Sigmoid colon (tissue), 7 donors: ENCODE measurements at places on chromosomes 7 and 10.
A peak's percentile ranks its signal among the peaks of the same experiment; 100 is the strongest.

GRCh38 chr10:62853710-62854109, 37.5 kb upstream of the EGR2 start:
- no peak for DNase-seq

- DNase-seq, result no peak
These were observed 1236.0 kb upstream of the CELF2 start for GRCh38 chr10:9781666-9782065.

DNA sequence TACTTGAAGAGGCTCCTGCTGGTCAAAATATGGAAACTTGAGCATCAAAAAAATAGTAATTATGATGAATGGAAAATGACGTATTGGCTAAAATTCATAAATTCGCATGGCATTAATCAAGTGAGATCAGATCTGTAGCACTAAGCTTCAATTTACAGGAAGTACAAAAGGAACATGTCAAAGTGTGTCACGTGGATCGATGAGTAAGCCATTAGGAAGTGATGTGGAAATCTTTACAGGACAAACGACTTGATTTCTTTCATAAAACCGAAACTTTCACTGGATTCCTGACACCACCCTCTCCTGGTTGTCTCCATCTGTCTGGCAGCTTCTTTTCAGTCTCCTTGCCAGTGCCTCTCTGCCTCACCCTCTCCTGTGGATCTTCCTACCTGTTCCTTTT, 25.8 kb downstream of the AKR1C8 start:
- DNase-seq, result no peak

DNA sequence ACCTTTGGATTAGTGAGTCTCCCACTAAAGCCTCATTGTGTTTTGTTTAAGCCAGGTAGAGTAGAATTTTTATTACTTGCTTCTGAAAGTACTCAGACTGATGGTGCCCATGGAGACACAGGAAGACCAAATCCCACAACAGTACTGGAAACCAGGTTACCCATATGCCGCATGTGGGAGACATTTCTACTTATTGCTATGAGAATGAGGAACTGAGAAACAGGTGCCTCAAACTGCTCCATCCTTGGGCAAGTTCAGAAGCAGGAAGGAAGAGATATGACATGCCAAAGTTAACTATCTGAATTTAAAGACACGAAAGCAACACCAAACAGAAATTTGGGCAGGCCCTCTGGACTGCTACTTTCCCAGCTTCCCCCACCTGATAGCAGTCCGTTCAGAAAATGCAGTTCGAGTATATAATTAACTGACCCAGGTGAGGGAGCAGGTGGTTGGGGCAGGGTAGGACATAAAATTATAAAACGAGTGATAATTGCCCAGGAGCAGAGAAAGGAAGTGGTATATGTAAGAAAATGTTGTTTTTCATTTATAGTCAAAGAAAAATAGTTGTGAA, 382.3 kb upstream of the MTPN start:
- DNase-seq, result no peak

- peak; percentile 78 for DNase-seq
These were observed 488 bp downstream of the ARMC10 start for GRCh38 chr7:103075337-103075918.

DNA sequence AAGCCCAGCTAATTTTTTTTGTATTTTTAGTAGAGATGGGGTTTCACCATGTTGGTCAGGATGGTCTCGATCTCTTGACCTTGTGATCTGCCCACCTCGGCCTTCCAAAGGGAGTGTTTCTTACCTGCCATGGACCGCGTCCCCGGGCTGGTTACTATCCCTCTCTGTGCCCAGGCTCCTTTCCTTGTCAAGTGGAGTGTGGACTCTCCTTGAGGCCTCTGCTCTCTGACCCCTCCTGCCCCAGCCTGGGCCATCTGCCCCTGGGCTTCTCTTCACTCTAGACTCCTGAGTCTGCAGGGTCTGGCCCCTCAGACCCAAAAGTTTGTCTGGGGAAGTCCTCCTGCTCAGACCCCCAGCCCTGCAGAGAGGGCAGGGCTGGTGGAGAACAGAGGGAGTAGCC, 20.7 kb downstream of the NEURL1 start:
- no peak for DNase-seq

DNA sequence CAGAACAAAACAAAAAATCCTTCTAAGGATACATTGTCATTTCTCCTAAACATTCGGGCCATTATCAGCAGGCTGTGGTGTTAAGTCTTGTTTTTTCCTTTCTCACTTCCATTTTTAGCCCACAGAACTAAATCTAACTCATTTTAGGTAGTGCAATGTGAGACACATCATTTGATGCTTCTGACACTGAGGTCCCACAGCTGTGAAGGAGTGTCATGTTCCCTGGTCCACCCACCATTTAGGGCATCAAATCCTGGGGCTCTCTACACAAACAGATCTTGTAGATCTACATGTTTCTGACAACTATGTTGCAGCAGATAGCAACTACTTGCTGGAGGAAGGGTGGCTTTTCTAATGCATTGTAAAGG, 232.5 kb upstream of the IGFBP3 start:
- DNase-seq, result no peak

- DNase-seq, result no peak
These were observed 1249.6 kb downstream of the TYW1 start for GRCh38 chr7:68246189-68246633.

DNA sequence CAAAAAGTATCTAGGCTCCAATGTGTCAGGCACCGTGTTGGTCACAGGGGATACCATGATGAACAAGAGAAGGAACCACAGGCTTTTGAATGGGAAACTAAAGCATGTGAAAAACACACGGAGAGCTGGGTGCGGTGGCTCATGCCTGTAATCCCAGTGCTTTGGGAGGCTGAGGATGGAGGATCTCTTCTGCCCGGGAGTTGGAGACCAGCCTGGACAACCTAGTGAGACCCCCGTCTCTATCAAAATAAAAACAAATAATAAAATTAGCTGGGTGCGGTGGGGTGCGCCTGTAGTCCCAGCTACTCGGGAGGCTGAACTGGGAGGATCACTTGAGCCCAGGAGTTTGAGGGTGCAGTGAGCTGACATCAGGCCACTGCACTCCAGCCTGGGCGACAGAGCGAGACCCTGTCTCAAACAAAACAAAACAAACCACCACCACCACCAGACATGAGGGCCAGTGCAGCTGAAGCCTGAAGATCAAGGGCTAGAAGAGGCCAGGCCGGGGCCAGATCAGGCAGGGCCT, 611 bp upstream of the COPS6 start:
- no peak for DNase-seq

DNA sequence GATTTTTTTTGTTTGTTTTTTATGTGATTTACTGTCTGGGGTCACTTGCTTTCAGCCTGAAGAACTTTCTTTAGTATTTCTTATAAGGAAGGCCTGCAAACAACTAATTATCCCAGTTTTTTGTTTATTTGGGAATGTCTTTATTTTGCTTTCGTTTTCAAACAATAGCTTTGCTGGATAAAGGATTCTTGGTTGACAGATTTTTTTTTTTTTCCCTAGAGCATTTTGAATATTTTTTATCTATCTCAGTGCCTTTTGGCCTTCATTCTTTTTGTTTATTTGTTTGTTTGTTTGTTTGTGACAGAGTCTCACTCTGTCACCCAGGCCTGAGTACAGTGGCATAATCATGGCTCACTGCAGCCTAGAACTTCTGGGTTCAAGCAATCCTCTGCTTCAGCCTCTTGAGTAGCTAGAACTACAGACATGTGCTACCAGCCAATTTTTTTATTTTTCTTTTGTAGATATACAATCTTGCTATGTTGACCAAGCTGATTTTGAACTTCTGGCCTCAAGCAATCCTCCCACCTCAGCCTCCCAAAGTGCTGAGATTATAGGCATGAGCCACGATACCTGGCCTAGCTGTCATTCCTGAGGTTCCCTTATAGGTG, 46.3 kb upstream of the FZD9 start:
- DNase-seq, result no peak

GRCh38 chr7:12890586-12890985, 203.2 kb downstream of the ARL4A start:
- DNase-seq, result no peak

GRCh38 chr10:75528392-75528791, 97.0 kb downstream of the LRMDA start:
- no peak for DNase-seq

DNA sequence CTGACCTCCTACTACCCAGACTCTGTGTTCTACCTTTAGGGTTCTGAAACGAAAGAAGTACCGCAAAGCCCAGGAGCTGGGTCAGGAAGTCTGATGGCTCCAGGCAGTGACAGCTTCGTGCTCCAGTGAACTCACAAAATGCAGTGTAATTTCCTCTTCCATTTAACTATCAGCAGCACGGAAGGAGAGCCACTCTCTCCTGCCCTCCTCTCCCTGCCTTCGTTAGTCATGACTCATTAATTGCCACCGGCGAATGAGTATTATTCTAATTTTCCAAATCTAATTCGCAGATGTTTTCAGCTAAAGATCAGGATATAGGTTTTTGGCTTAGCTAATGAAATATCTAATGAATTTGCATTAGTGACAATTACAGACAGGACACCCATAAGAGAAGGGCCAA, 1262.0 kb downstream of the TYW1 start:
- no peak for DNase-seq

GRCh38 chr10:22053048-22053447, 49.5 kb upstream of the DNAJC1 start:
- DNase-seq, result no peak

- DNase-seq, result no peak
These were observed 394.3 kb downstream of the PARD3 start for GRCh38 chr10:34420795-34421194.

- no peak for DNase-seq
These were observed 31.1 kb downstream of the CELF2 start for GRCh38 chr10:11048707-11049278.

DNA sequence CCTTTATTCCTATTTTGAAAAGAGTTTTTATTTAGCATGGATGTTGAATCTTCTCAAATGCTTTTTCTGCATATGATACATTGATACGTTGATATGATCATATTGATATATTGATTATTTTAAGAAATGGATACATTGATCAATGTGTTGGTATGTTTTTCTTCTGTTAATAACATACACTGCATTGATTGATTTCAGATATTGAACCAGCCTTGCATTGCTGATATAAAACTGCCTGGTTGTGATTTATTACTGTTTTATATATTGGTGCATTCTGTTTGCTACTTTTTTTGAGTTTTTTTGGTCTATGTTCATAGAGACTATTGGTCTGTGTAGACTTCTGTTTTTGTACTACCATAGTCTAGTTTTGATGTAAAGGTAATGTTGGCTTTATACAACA, 26.8 kb upstream of the RABGEF1 start:
- DNase-seq, result no peak

DNA sequence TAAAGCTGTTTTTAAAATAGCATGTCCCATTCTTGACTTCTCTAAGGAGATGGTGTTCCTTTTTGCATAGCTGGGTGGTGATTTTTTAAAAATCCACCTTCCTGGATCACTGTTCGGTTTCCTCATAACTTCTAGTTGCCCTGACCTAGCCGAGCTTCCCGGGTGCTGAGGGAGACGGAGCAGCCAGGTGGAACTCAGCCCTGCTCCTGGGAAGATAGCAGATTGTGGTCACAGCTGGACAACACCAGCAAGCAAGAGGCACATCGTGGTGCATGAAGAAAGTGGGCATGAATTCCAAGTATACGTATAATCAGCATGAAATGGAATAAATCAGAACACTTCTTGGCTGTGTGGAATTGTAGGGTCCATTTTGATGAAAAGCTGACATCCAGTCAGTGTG, 73.5 kb upstream of the RSU1 start:
- no peak for DNase-seq

- no peak for DNase-seq
These were observed 31.5 kb downstream of the UNC5B start for GRCh38 chr10:71243756-71244395.

- DNase-seq, result no peak
These were observed 14.6 kb downstream of the VOPP1 start for GRCh38 chr7:55557666-55558188.

DNA sequence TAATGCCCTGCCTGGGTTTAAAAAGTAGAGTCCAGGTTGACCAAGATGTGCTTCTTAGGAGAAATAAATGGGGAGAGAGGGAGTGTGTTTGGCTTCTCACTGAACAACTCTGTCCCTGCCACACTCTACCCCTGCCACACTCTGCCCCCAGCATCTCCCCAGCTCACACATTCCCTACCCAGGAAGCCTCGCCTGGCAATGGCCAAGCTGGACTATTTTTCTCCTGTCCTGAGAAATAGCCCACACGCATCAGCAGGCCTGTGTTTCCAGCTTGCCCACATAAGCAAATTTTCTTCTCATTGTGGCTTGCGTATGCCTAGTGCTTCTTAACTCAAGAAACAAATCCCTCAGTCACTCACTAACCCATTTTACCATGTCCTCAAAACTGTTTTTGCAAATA, 1.8 kb downstream of the LRRC18 start:
- no peak for DNase-seq

DNA sequence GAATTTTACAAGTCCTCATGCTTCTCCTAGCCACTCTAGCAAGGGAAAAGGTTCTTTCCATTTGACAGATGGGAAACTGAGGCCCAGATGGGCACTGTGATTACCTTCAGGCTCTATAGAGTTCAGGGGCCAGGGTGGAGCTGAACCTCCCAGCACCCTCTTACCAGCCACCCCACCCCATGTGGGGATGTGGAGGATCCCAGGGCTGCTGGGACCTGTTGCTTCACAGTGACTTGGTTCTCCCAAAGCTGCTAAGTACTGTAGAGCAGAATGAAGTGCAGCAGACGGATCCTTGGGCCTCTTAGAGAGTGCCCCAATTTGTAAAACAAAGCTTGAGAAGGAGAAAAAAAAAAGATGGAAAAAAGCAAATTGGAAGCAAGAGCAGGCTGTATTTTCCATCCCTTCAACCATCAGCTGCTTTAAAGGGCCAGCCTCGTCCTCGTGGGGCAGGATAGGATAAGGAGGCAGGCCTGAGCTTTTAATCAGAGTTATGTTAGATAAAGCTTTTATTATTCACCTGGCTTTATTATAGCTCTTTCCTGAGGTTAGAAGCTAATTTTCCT, 147.0 kb downstream of the CDH23 start:
- no peak for DNase-seq
